ENCODE measurements at places on chromosomes 1 and 21. TPM values are rescaled to one million over a fixed set of nuclear protein-coding genes. Genes with fewer than 3 reads are reported as not detected.

Gene ZNF124
- 58.8 TPM for total RNA-seq

Gene FBLIM1
- 9.3 TPM for total RNA-seq

Gene ZNF683
- not detected for total RNA-seq

Gene PLEKHN1
- not detected for total RNA-seq

Gene AADACL3
- not detected for total RNA-seq

Gene OR2T33
- 0.11 TPM for total RNA-seq

Gene PFKFB2
- 15.7 TPM for total RNA-seq

Gene MTFR1L
- total RNA-seq: 78.9 TPM

- peaks cover 28% of the 10 kb centered on the region for H3K27me3 ChIP-seq
- no peak overlapping the region for H3K27ac ChIP-seq
- H3K4me3 ChIP-seq: no peak overlapping the region
- peaks cover 19% of the 10 kb centered on the region for H3K4me1 ChIP-seq
Observed at GRCh38 chr1:200875416-200875815, 2.6 kb downstream of the GPR25 start.

- no peaks in the 10 kb centered on the region for H3K4me1 ChIP-seq
- no peak overlapping the region for H3K4me3 ChIP-seq
- no peak for DNase-seq
- H3K27me3 ChIP-seq: peaks cover 2% of the 10 kb centered on the region
Observed at GRCh38 chr1:3053986-3054385, 15.0 kb upstream of the PRDM16 start.

DNA sequence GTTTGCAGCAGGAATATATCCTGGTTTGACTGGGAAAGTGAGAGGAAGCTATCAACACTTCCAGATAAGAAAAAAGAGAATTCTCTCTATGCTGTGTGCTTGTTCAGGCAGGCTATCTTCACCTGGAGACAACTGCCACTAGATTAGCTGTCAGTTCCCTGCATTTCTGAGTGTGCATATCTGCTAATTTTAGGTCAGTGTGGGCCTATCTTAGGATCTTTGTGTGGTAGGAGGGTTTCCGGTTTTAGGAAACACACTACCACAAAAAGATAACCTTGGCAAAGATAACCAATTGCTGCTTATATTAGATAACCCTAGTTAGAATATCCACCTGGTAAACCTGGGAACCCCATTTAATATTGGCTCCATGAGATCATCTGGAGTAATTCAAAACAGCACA lies 22.5 kb upstream of the GBP5 start:
- no peak for DNase-seq
- H3K4me3 ChIP-seq: no peak overlapping the region
- H3K27ac ChIP-seq: no peak overlapping the region
- H3K27me3 ChIP-seq: no peaks in the 10 kb centered on the region

DNA sequence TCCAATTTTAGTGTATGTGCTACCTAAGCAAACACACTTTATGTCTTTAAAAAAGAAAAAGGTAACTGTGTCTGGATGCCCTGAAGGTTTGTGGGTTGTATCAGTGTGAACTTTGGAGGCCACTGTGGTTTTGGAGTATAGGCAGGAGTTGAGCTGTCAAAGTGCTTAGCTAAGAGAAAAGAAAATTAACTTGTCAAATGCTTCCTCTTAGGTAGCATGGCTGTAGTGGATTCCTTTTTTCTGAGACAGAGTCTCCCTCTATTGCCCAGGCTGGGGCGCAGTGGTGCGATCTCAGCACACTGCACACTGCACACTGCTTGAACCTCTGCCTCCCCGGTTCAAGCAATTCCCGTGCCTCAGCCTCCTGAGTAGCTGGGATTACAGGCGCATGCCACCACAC lies 11.2 kb upstream of the SLC41A1 start:
- no peak overlapping the region for H3K4me3 ChIP-seq
- no peak overlapping the region for H3K27ac ChIP-seq
- no peak for DNase-seq
- peaks cover 16% of the 10 kb centered on the region for H3K4me1 ChIP-seq
- no peaks in the 10 kb centered on the region for H3K36me3 ChIP-seq

- H3K36me3 ChIP-seq: no peaks in the 10 kb centered on the region
- H3K27me3 ChIP-seq: no peaks in the 10 kb centered on the region
- no peaks in the 10 kb centered on the region for H3K4me1 ChIP-seq
- DNase-seq: no peak
- no peak overlapping the region for H3K4me3 ChIP-seq
Observed at GRCh38 chr21:25580912-25581260, 26.4 kb downstream of the MRPL39 start.

DNA sequence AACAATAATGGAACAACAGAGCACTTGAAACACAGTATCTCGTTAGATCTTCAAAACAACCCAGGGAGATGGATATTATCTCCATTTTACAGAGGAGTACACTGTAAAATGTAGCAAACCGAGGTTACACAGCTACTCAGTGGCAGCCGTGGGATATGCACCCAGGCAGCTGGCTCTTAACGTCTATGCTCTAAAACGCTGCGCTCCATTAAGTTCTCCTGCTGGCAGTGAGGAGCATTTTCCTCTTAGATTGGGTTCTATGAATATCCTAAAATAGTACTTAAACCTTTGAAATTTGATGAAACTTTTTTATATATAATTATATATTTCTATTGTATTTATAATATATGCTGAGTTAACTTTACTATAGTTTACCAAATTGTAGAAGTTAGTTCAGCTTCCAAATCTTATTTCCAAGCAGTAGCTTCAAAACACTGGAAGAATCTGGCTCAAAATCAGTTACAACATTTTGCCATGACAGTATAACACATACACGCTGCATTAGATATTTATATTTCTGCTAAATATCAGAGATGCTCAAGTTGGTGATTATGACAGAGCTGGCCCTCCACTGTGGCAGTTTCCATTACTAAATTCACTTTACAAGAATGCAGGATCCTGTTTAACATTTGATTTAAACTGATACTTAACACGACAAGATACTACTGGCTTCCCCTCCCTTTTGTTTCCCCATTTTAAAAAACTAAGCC lies 49.5 kb downstream of the TGFBR3 start:
- no peak for DNase-seq
- H3K36me3 ChIP-seq: no peaks in the 10 kb centered on the region
- H3K4me3 ChIP-seq: no peak overlapping the region
- no peak overlapping the region for H3K27ac ChIP-seq
- H3K27me3 ChIP-seq: no peaks in the 10 kb centered on the region

DNA sequence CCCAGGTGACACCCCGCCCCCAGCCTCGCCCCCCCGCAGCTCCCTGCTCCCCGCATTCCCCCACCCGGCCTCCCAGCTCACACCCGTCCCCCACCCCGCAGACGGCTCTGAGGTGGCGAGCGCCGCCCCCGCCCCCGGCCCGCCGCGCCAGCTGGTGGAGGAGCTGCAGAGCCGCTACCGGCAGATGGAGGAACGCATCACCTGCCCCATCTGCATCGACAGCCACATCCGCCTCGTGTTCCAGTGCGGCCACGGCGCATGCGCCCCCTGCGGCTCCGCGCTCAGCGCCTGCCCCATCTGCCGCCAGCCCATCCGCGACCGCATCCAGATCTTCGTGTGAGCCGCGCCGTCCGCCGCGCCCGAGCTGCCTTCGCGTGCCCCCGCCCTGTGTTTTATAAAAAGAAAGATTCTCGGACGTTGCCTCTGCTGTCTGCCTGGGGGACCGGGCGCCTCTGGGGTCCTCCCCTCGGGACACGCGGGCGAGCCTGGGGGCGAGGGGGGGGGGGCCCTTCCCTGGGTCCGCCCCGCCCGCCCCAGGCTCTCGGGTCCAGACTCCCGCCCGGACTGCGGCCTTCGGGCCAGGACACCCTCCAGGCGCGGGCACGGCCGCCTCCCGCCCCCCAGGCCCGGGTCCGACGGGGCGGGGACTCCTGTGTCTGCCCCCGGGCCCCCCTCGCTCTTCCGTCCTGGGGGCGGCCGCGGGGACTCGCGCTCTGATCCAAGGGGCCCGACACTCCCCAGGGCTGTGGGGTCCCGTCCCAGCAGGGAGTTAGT lies 1.6 kb upstream of the MMP23B start:
- H3K4me3 ChIP-seq: no peak overlapping the region
- H3K4me1 ChIP-seq: no peaks in the 10 kb centered on the region
- peak; percentile 93 for DNase-seq
- H3K27me3 ChIP-seq: peaks cover 25% of the 10 kb centered on the region

- H3K36me3 ChIP-seq: no peaks in the 10 kb centered on the region
- H3K27me3 ChIP-seq: no peaks in the 10 kb centered on the region
- no peak for DNase-seq
- H3K4me3 ChIP-seq: no peak overlapping the region
- H3K27ac ChIP-seq: no peak overlapping the region
Observed at GRCh38 chr1:30759718-30760281, 2.2 kb upstream of the LAPTM5 start.

GRCh38 chr1:22527555-22528296 lies 35.6 kb upstream of the EPHA8 start:
- no peak overlapping the region for H3K4me3 ChIP-seq
- H3K36me3 ChIP-seq: peaks cover 46% of the 10 kb centered on the region
- peaks cover 46% of the 10 kb centered on the region for H3K4me1 ChIP-seq
- no peaks in the 10 kb centered on the region for H3K27me3 ChIP-seq
- no peak overlapping the region for H3K27ac ChIP-seq

DNA sequence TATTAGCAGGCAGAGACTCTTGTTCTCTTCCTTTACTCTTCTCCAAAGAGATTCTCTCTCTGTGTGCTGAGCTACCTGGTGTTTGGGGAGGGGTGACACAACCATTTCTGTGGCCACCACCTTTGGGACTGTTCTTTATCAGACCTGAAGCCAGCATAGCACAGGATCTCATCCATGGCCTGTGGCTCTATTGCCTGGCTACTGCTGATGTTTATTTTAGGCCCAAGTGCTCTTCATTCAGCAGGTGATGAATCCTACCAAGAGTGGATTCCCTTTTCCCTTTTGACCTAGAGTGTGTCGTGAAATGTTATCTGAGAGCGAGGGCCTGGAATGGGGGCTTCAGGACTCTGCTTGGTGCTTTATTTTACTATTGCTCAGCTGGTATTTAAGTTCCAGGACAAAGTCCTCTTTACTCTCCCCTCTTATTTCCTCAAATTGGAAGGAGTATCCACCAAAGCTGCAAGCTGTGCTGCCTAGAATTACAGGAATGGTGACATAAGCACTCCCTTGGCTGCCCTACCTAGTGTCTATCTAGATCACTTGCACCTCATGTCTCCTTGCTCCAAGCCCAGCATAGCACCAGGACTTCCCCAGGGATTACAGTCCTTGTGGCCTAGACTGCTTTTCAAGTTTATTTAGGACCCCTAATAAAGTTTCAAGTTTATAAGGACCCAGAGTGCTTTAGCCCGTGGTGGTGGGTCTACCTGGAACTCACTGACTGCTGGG lies 94.7 kb upstream of the GPR52 start:
- no peak for DNase-seq
- H3K4me1 ChIP-seq: no peaks in the 10 kb centered on the region
- no peaks in the 10 kb centered on the region for H3K27me3 ChIP-seq
- no peak overlapping the region for H3K4me3 ChIP-seq
- no peaks in the 10 kb centered on the region for H3K36me3 ChIP-seq

- H3K4me1 ChIP-seq: peaks cover 8% of the 10 kb centered on the region
- H3K4me3 ChIP-seq: no peak overlapping the region
- peak overlapping the region; percentile 36 for H3K27ac ChIP-seq
- no peaks in the 10 kb centered on the region for H3K36me3 ChIP-seq
Observed at GRCh38 chr1:91781371-91781825, 104.6 kb downstream of the TGFBR3 start.

DNA sequence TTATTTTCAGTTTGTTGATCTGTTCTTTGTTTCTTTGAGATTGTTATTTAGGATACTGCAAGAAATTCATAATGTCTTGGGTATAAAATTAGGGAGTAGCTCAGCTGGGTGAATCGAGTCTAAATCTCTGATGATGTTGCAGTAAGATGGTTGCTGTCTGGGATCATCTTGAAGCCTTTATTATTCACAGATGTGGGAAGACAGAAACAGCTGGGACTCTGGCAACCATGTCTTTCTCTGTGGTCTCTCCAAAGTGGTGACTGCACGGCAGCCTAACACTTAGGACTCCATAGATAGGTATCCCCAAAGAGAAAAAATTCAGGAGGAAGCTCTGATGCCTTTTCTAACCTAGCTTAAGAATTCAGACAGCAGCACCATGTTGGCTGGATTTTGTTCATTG lies 52.7 kb downstream of the RAP1A start:
- H3K4me1 ChIP-seq: no peaks in the 10 kb centered on the region
- no peak overlapping the region for H3K27ac ChIP-seq
- H3K27me3 ChIP-seq: no peaks in the 10 kb centered on the region

DNA sequence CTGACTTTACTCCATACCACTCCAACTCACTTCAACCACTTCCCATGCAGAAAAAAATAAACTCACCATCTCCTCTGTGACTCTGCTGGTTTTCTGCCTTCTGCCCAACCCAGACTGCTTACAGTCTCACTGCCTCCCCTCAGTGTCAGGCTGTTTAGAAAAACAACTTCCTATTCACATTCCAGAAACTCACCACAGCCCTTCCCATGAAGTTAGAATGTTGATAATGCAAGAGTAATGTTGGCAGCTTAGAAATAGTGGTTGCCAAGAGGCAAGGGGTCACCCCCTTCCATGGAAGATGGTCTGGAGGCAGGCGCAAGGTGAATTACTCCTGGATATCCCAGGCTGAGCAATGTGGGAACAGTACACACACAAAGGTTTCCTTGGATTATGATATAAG lies at the start of gene SELP:
Gene SELP, minus strand, starts transcription at position 119 of the 400 bp plus-strand sequence. Its CDS starts 50 bp downstream, at position 69.
- no peaks in the 10 kb centered on the region for H3K4me1 ChIP-seq
- no peak within 1 kb of the TSS for H3K4me3 ChIP-seq
- H3K36me3 ChIP-seq: no peaks in the 10 kb centered on the region
- no peak for DNase-seq
- H3K27me3 ChIP-seq: no peaks in the 10 kb centered on the region

- H3K36me3 ChIP-seq: no peaks in the 10 kb centered on the region
- no peaks in the 10 kb centered on the region for H3K27me3 ChIP-seq
- no peak overlapping the region for H3K27ac ChIP-seq
Observed at GRCh38 chr1:52119301-52120079, 22.4 kb upstream of the ZFYVE9 start.

DNA sequence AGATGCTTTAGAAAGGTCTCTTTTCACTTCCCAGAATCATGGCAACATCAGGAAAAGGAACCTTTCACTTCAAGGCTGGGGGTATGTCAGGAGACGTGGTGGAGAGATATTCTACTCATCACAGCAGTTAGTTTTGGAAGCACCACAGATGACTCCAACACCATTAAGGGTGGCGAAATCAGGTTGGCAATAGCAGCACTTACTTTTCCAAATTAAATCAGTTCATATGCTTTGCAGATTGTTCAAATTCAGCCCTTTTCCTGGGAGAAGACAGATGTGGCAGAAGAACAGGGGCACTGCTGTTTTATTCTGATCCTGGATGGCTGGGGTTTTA lies 79.0 kb downstream of the RUNX1 start:
- no peak overlapping the region for H3K4me3 ChIP-seq
- no peak for DNase-seq
- H3K27ac ChIP-seq: no peak overlapping the region

- DNase-seq: peak; percentile 98
- peaks cover 20% of the 10 kb centered on the region for H3K4me1 ChIP-seq
- peak overlapping the region; percentile 93 for H3K27ac ChIP-seq
Observed at GRCh38 chr1:61184040-61184713, 101.8 kb downstream of the NFIA start.

DNA sequence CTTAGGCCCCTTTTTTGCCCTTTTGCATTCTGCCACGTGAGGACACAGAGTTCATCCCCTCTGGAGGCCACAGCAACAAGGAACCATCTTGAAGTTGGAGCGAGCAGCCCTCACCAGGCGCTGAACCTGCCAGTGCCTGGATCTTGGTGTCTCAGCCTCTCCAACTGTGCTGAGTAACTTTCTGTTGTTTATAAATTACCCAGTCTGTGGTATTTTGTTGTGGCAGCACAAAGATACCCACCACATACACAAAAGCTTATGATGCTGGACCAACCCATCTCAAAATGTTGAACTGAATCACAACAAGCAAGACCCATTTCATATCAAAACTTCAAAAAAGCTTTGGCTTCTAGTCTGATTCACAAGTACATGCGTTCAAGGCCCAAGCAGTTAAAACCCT lies 649.9 kb downstream of the KIF26B start:
- H3K36me3 ChIP-seq: no peaks in the 10 kb centered on the region
- no peak overlapping the region for H3K4me3 ChIP-seq
- H3K27ac ChIP-seq: no peak overlapping the region
- H3K4me1 ChIP-seq: peaks cover 10% of the 10 kb centered on the region
- DNase-seq: no peak
